ENCODE measurements at places on chromosomes 13 and 19.

DNA sequence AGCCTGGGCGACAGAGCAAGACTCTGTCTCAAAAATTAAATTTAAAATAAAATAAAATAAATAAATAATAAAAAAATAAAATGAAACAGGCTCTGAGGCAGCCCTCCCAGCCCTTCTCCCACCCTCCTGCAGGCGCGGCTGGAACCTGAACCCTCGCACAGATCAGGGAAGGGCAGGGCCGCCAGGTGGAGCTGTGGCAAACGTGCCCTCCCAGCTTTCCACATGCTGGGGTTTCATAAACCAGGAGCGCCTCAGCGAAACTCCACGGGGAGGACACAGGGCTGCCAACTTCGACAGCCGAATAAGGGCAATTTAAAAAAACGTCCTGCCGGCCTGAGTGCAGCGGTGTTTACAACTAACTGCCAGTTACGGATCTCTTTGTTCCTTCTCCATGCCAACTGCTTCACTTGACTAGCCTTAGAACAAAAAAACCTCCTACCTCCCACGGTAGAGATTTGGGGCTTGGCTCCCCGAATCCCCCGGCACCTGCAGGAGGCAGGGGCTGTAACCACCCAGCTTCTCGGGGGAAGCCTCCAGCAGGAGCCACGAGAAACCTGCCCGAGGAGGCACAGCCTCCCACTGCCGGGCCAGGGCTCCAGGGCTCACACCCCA, 15.9 kb downstream of the ZNF787 start:
- DNase-seq, result peak; percentile 88

DNA sequence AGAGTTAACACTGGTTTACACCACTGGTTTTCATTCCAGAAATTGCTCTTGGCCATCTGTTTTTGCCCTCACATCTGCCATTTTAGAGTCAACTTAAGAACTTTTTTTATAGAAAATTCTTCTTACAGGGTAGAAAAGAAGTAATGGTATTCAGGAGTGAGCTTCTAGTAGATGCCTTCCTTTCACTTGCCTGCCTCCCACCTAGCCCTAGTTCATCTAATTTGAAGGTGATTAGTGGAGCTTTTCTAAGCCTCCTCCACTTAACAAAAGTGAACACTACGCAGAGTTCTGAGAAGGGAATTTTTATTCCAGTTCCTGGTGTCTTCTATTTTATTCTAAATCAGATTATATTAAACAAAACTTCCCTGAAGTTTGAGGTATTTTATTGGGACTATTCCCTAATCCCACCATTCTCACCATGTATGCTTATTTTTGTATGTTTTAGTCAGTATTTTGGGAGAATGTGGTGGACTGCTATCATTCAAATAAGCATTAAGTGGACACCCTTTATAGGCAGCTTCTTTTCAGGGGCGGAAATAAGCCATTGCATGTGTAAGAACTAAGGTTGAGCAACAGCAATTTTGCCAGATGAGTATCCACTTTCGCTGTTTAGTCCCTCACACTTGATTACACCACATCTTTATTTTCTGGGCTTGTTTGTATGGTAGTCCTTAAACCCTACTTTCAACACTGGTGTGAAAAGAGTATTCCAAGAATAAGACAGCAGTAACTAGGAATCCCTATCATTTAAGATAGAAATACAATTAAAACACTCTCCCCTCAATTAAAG, 156.9 kb downstream of the ENOX1 start:
- no peak for DNase-seq

- no peak for DNase-seq
Measured at GRCh38 chr19:16444269-16444600, 27.5 kb downstream of the EPS15L1 start.

GRCh38 chr19:18768997-18769891, 21.9 kb downstream of the COMP start:
- no peak for DNase-seq

- DNase-seq, result no peak
Measured at GRCh38 chr19:7480222-7480969, 8.4 kb downstream of the PEX11G start.

GRCh38 chr19:16524991-16525734, 17.1 kb downstream of the CHERP start:
- no peak for DNase-seq

DNA sequence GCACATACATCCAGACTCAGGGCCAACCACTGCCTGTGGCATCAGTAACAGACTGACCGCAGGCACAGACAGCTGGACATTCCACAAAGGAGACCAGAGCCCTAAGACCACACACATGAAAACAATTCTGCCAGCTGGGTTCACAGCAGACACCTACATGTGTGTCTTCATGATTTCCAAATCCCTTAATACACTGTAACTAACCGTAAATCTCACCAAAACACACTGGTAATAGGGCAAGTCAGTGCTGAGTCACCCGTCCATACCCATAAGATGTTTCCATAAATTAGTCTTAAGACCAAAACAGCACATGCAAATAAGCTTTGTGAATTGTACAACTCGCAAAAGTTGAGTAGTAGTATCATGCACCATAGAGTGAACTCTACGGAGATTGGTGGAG, 65.4 kb downstream of the TUBGCP3 start:
- DNase-seq, result no peak

DNA sequence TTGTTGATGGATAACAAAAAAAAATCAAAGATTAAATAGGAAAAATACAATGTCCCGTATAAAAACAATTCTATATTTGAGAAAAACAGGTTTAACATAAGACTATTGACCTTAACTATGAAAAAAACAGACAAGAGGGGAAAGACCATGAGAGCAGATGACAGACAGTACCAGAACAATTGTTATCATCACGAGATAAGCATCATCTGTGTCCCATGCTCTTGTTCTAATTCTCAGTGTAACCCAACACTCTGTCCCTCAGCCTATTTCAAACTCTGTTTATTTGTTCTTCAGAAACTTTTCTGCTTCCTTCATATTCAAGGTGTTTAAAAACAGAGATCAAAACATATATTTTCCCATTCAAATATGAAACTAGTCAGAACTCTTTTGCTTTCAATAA, 216.4 kb downstream of the PCDH9 start:
- no peak for DNase-seq

- peak; percentile 75 for DNase-seq
Measured at GRCh38 chr13:23570099-23570920, at the start of gene TNFRSF19. TNFRSF19 (plus strand) TSS chr13:23570412; CDS start chr13:23590184, 19,772 bp downstream.

- DNase-seq, result no peak
Measured at GRCh38 chr13:57640607-57641006, 9.1 kb downstream of the PCDH17 start.

DNA sequence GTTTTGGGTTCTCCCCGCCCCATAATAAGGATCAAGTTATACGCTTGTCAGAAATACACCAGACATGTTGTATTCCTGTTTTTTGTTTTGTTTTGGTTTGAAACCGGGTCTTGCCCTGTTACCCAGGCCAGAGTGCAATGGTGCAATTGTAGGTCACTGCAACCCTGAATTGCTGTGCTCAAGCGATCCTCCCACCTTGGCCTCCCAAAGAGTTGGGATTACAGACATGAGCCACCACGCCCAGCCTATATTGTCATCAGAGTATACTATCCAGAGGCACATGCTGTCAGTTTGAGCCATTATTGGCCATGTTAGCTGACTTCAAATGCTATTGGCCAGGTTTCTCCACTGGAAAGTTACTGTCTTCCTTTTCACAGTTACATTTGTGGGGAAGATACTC, 9.8 kb downstream of the SAFB start:
- DNase-seq, result no peak

GRCh38 chr13:47859165-47859564, 141.9 kb downstream of the SUCLA2 start:
- DNase-seq, result no peak

DNA sequence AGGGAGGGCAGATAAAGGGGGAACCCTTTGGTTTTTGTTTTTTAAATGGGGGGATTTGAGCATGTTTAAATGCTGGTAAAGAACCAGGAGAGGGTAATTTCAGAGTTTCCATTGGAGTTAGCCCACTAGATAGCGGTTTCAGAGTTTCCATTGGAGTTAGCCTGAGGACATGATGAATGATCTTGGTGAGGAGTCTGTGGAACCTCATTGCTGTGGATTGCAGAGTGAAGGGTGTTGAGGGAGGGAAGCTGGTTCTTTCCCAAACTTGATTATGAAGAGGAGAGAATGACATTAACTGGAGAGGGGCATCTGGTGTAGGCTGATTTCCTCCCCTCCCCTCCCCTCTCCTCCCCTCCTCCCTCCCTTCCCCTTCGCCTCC, 5.0 kb downstream of the WASF3 start:
- DNase-seq, result no peak

- peak; percentile 80 for DNase-seq
Measured at GRCh38 chr19:47518139-47518538, 3.3 kb upstream of the NAPA start.
